ENCODE measurements at places on chromosomes 7 and 10.
A peak's percentile ranks its signal among the peaks of the same experiment; 100 is the strongest.

DNA sequence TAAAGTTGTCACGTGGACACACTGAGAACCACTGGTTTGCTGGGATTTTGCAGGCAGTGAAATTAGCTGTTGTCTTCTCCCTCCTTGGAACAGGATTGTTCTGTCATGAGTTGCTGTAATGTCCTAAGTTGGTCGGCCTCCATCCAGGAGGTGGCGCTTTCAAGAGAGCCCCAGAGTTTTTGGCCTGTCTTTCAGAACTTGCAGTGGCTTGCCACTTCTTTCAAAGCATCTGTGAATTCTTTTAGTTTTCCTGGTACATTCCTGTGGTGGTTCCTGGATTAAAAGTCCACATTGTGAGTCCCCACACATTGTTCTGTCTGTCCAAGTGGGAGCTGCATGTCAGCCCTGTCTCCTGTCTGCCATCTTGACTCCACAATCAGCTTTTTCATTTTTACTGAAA lies 133.8 kb downstream of the PON1 start:
- no peak for DNase-seq

DNA sequence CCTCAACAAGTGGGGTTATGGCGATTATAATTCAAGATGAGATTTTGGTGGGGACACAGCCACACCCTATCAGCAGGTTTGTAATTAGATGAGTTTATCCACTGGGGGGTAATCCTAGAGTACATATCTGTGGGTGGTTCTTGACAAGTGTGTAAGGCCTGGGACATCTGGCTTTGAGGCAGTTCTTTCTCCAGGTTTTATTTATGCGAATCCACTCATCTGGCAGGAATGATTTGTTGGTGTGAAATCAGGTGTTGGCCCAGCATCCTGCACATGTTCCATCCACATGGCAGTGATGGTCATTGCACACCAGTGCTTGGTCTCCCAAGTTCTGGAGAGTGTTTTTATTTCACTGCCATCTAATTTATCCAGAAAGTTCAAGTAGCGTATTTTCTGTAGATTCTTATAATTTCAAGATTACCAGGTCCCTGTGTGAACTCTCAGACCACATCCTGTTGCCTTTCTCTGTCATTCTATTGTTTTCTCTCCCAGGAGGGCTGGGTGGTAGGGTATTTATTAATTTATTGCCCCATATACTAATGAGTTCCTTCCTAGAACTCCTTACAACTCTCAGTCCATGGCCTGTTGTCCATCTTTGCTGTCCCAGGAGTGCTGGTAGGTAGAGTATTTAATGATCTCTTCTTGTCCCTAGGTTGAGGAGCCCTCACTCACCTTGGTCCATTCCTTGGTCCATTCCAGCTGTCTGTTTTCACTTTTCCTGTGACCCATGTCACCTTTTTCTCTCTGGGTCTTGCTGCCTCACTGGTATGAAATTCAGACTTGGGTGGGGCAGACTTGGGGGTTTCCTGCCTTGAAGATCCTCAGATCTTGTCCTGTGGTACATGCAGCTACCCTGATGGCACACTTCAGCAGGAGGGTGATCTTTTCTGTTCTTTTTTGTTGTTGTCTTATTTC lies 10.4 kb downstream of the RALA start:
- DNase-seq, result no peak

- DNase-seq, result no peak
Observed at GRCh38 chr7:130598056-130598455, 70.5 kb downstream of the COPG2 start.

DNA sequence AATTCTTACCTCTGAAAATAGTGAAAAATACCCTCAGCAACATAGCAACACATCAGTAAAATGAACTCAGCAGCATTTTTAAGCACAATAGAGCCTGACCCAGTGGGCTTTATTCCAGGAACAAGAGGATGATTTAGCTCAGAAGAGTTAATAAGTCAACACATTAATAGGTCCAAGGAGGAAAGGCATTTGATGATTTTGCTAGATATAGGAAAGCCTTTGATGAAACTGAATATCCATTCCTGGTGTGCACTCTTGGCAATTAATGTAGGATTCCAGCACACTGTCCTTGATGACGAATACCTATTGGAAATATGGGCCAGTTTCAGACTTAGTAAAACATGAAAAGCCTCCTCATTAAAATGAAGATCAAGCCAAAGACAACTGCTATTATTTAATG lies 42.5 kb downstream of the RASGEF1A start:
- DNase-seq, result no peak

DNA sequence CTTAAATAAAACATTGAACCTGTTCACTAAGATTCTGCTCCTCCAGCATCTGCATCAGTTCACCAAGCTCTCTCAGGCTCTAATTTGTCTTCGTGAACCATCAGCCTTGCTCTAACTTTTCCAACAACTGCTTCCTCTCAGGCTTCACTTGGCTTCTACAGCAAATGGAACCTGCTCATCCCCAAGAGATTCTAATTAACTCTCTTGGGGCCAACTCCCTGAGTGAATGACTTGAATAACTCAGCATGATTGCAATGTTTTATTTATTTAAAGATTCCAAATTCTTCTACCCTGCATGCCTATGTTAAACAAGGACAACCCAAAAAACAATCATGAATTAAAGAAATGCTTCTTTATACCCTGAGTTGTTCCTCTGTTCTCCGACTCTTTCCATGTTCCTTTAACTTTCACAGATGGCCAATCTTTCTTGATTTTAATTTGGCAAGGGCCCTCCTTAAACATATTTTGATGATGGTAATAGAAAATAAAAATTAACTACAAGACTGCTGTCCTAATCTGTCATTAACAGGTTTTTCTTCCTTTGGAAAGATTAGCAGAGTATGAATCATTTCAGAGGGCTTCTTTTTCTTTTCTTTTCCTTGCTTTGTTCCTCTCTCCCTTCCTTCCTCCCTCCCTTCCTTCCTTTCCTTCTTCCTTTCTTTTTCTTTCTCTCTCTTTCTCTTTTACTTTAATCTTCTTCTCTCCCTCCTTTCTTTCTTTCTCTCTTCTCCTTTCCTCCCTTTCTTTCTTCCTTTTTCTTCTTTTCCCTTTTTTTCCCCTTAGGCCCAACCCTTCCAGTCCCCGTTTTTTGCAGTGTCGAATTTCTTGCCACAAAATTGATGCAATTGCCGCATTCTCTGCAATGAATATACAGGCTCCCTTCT lies 195.0 kb upstream of the RHOBTB1 start:
- DNase-seq, result no peak

DNA sequence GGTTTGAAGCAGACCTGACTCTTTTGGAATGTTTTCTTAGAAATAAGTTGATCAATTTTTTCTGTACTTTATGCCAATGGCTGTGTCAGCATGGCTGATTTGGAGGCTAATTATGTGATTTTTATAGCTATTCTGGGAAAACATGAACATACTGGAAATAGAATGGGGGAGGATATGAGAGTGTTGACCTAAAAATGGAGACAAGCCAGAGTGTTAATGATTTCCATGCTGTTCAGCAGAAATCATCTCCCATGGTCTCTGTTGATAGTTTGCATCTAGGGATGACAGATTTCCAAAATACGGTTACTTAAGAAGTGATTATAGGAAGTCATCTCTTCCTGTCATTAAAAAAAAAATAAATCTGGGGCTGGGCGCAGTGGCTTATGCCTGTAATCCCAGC lies 32.7 kb upstream of the DMTF1 start:
- DNase-seq, result no peak

- no peak for DNase-seq
Observed at GRCh38 chr7:103949374-103949773, 40.1 kb downstream of the RELN start.

GRCh38 chr10:22912763-22913384 lies 15.0 kb upstream of the ARMC3 start:
- DNase-seq, result no peak

- DNase-seq, result peak; percentile 35
Observed at GRCh38 chr10:11823122-11823988, at the start of gene PROSER2. TSS of gene PROSER2 (plus strand) at chr10:11823356. CDS start at chr10:11852078, 28,722 bp downstream.

DNA sequence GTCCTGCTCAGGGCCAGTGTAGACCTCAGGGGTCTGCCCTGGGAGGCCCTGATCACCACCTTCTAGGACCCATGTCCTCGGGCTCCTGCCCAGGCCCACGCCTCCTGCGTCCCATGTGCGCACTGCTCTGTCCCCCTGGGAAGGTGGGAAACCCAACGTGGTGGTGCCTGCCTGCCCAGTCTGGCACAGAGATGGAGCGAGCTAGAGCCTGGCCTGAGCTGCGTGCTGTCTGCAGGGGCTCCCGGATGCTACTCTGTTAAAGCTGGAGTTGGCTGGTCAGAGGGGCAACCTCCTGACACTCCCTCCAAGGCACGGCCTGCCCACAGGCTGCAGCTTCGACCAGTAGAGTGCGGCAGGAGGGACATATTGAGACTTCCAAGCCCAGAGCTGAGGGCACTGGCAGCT lies 171.7 kb downstream of the DNAJB6 start:
- DNase-seq, result no peak

DNA sequence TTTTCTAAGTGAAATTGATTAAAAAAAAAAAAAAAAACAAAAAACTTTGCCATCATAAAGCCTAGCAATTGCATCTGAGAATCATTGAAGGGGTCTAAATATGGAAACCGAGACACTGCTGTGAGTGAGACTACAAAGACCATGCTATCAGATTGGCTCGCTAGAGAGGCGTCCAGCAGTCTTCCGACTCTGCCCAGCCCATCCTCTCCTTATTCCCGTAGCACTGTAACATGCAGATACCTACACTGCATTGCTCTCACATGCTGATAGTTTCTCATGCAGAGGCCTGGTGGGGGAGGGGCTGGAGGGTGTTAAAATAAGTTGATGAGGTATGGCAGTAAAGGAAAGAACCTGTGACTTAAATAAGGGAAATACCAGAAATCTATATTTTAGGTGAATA lies 130.7 kb downstream of the NRF1 start:
- DNase-seq, result no peak

GRCh38 chr10:44347609-44348400 lies 37.1 kb downstream of the CXCL12 start:
- no peak for DNase-seq

DNA sequence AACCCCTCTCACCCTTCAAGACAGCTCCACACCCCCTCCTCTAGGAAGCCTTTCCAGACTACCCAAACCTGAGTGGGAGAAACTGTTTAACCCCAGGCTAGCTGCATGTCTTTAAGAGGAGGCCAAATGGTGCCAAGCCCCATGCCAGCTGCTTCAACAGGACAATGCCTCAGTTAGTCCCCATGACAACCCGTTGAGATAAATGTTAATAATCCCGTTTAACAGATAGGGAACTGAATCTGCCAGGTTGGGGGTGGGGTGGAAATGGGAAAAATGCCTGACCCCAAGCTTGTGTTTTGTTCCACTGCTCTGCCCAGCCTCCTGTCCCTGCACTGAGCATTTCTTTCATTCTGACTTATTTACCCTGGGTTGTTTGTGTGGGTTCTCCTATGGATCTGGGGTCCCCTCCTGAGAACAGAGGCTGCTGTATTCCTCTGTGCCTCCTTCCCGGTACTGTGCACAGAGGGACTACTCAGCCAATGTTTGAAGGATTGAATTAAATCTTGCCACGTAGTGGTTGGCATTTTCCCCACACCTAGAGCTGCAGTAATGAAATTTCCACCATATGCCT lies 452.6 kb upstream of the ZMIZ1 start:
- no peak for DNase-seq

DNA sequence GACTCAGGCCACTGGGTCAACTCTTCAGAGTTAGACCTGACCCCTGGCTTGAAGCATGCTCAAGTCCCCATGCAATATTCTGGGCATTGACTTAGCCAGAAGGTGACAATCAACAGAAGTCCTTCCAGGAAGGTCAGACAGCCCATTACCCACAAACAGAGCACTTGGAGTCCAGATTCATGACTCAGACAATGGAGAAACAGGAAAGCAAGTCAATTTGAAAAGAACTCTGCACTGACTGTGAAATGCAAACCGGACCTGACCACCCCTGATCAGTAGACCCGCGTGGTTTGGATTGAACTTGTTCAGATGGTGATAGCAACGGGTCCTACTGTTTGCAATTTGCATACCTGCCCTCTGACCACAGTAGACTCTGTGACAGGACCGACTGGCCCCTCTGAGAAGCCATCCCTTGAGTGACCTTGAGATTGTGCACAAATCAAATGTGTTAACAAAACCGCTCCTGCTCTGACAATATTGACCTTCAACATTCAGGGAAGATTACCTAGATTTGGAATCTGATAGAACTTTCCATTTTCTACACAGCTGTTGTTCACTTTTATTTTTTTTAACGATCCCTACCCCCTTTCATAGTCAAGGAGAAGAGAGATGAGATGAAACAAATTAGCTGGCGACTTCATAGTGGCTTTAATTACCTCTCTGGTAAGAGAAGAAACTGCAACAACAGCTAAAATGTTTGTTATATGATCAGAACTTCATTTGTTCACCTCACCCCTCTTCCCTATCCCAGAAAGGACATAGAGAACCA lies 138.7 kb downstream of the NRP1 start:
- DNase-seq, result no peak

- no peak for DNase-seq
Observed at GRCh38 chr7:80815733-80816132, 103.1 kb downstream of the SEMA3C start.

DNA sequence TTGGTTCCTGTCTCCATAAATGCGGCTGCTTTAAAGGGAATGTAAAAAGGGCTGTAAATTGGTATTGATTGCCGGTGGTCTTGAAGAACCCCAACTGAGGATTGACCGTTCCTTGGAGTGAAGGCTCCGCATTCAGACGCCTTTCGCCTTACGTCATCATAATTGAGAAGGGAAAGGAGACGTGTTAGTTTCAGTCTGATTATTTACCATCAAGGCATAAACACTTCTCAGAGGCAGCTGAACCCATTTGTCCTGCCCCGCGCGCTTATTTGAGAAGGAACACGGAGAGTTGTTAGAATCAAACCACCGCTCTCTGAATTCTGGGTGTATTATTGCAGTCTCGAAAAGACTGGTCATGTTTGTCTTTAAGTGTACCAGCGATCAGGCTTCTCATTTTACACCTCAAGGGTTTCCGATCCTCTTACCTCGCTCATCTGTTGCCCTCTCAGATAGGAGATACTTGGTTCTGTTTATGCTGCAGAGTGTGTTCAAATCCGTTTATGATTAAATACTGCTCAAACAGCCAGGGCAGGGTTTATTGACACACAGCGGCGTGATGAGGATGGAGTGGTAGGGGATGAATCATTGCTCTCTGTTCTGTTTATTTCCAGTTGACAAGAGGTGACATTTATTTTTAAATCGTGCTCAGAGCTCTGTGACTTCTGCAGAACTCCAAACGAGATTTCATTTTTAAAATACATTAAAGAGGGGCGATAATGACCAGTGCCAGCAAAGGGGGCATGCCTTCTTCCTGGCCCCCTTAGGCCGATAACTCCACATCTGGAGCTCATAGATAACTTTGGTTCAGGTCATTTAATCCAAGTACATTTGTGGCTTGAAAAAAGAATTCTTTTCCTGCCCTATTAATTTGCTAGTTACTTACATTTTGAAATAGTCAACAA lies 30.4 kb downstream of the FOXK1 start:
- peak; percentile 52 for DNase-seq

DNA sequence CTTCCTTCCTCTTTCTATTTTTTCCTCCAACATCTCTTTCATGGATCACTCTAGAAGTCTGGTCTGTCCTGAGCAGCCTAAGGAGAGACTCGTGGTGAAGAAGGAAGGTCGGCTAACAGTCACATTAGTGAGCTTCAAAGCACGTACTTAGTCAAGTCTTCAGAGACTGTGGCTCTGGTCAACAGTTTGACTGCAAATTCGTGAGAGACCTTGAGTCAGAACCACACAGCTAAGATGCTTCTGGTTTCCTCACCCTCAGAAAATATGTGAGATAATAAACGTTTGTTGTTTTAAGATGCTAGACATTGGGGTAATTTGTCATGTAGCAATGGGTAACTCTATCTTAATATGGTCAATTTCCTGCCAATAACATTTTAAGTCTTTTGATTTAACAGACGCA lies 126.2 kb upstream of the LRRN3 start:
- DNase-seq, result no peak
